ENCODE measurements at places on chromosomes 3 and 15. TPM values are rescaled to one million over a fixed set of nuclear protein-coding genes. Genes with fewer than 3 reads are reported as not detected.

CADPS gene
- 33.1 TPM for total RNA-seq

CASR gene
- total RNA-seq, result not detected

HCLS1 gene
- total RNA-seq, result 0.51 TPM

C3orf49 gene
- total RNA-seq, result not detected

CDHR4 gene
- total RNA-seq, result not detected

TIGIT gene
- total RNA-seq, result not detected

COL6A5 gene
- under 0.01 TPM for total RNA-seq

DTWD1 gene
- 156 TPM for total RNA-seq

DNAH12 gene
- total RNA-seq, result under 0.01 TPM

MEGF11 gene
- total RNA-seq, result under 0.01 TPM

MST1R gene
- total RNA-seq, result 1.5 TPM

FOXB1 gene
- not detected for total RNA-seq

LIPH gene
- total RNA-seq, result under 0.01 TPM

STRA6 gene
- total RNA-seq, result 0.17 TPM

CCR9 gene
- not detected for total RNA-seq

HLTF gene
- 51.4 TPM for total RNA-seq

OSTN gene
- total RNA-seq, result 31.9 TPM

GABRR3 gene
- total RNA-seq, result not detected

SOX14 gene
- total RNA-seq, result not detected

ADAMTSL3 gene
- 0.26 TPM for total RNA-seq

ITIH1 gene
- not detected for total RNA-seq

SERINC4 gene
- total RNA-seq, result under 0.01 TPM

ATP2B2 gene
- not detected for total RNA-seq

TMEM207 gene
- not detected for total RNA-seq

PPM1M gene
- total RNA-seq, result 38.8 TPM

CD200 gene
- total RNA-seq, result 0.17 TPM

KAT2B gene
- 7.7 TPM for total RNA-seq

GALNT15 gene
- total RNA-seq, result 37.7 TPM
